ENCODE measurements at places on chromosomes 2 and 18. TPM values are rescaled to one million over a fixed set of nuclear protein-coding genes. Genes with fewer than 3 reads are reported as not detected.

DNA sequence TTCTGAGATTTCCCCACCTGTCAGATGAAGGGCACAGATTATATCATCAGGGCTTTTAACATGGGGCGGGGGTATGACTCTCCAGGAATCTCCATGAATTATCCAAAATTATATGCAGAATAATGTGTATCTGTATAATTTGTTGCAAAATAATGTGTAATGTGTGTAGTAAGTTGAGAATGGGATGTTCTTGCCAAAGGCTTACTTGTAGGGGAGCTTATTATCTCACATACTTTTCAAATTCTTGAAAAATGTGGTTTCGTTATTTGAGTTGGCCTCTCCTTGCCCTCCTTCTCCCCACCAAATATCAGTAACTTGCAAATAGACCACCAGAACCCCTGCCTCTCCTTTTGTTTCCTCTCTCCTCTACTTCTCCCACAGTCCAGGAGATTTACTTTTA, 35.6 kb downstream of the UBR3 start:
- DNase-seq, result no peak

GRCh38 chr2:86074256-86074655, 31.4 kb downstream of the POLR1A start:
- DNase-seq, result no peak

GRCh38 chr2:84741182-84741822, 139.6 kb downstream of the TRABD2A start:
- DNase-seq, result no peak

- DNase-seq, result no peak
These were observed 11.2 kb downstream of the KIAA2012 start for GRCh38 chr2:202084265-202084664.

- DNase-seq, result peak; percentile 60
These were observed 84.9 kb upstream of the HPCAL1 start for GRCh38 chr2:10217489-10218435.

GRCh38 chr2:196170606-196171247, 651 bp downstream of the STK17B start:
- DNase-seq, result peak; percentile 36

DNA sequence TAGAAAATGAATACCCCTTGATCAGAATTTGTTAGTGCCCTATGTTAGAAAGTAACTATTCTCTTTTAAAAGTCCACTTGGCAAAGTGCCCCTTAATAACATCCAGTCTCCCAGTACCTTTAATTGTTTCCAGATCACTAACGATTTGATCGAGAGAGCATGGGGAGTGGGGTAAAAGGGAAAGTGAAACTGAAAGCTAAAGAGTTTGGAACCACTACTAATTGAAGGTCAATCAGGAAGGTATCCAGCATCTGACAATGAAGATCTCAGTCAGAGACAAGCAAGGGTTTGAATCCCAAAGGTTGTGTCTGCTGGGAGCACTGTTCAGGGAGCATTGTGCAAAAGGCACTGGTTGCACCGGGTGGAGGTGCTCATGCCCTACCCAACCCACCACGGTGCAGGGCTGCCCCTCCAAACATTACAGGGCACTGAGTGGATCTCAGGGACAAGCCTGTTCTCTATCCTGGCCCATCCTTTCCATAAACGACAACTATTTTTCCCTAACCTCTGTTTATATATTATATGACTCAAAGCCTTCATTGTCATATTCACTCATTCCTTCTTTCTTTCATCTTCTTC, 14.6 kb upstream of the RIT2 start:
- DNase-seq, result peak; percentile 8

GRCh38 chr2:37784071-37784758, 112.8 kb upstream of the CDC42EP3 start:
- peak; percentile 19 for DNase-seq

- DNase-seq, result no peak
These were observed 187.6 kb downstream of the ZNF521 start for GRCh38 chr18:25164211-25164847.

The POTEI gene
- total RNA-seq, result 0.89 TPM

The RFX8 gene
- 0.24 TPM for total RNA-seq

The IMP4 gene
- total RNA-seq, result 45.6 TPM

The THSD7B gene
- 0.47 TPM for total RNA-seq

The ZSWIM2 gene
- total RNA-seq, result not detected

Measured in upper lobe of left lung (tissue), 6 donors.